Daoy (cell line): ENCODE measurements at places on chromosomes 13 and 19. TPM values are rescaled to one million over a fixed set of nuclear protein-coding genes. Genes with fewer than 3 reads are reported as not detected.

NDFIP2 gene
- 26.4 and 38.6 TPM in 2 replicates for total RNA-seq

ZNF442 gene
- 0.63 and 1.2 TPM in 2 replicates for total RNA-seq

SETDB2 gene
- total RNA-seq = 3.0 and 5.8 TPM in 2 replicates

UBE2M gene
- total RNA-seq = 123 and 129 TPM in 2 replicates

LYPD5 gene
- 0.89 and 2.9 TPM in 2 replicates for total RNA-seq

LRRC63 gene
- total RNA-seq = 0.11 TPM in 1 of 2 replicates, not detected in the other

IFNL1 gene
- total RNA-seq = not detected in 2 replicates

IGSF23 gene
- total RNA-seq = not detected in 2 replicates

NCAN gene
- total RNA-seq = 0.06 TPM in 1 of 2 replicates, not detected in the other

RGS9BP gene
- 0.51 and 0.54 TPM in 2 replicates for total RNA-seq

FCER2 gene
- total RNA-seq = not detected in 2 replicates

PTGER1 gene
- not detected in 2 replicates for total RNA-seq

ZNF534 gene
- 0.86 TPM in 1 of 2 replicates, not detected in the other for total RNA-seq

ZNF524 gene
- 6.1 and 8.7 TPM in 2 replicates for total RNA-seq
